ENCODE measurements at places on chromosomes 3 and 15.

DNA sequence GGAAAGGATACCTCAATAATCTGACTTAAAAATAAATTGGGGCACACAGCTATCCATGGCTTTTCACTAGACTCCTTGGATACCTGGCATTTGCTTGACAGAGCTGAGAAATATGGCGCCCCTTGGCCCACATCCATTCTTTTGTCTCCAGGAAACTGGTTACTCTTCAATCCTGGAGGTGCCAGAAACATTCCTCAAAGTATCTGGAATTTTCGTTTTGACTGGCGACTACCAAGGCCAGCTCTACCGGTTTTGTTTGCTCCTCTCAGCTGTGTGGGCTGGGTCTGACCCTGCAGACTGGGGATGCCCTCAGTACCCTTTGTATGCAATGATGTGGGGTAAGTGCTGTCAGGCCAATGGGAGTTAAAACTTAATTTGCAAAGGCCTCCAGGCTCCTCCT lies 27.0 kb downstream of the KATNBL1 start:
- DNase-seq: no peak

GRCh38 chr3:76436894-76437293 lies 603.0 kb upstream of the ROBO2 start:
- DNase-seq: no peak

GRCh38 chr15:80823995-80824394 lies 44.8 kb downstream of the CEMIP start:
- no peak for DNase-seq

- DNase-seq: no peak
Observed at GRCh38 chr15:63947228-63947627, 99.1 kb downstream of the DAPK2 start.

DNA sequence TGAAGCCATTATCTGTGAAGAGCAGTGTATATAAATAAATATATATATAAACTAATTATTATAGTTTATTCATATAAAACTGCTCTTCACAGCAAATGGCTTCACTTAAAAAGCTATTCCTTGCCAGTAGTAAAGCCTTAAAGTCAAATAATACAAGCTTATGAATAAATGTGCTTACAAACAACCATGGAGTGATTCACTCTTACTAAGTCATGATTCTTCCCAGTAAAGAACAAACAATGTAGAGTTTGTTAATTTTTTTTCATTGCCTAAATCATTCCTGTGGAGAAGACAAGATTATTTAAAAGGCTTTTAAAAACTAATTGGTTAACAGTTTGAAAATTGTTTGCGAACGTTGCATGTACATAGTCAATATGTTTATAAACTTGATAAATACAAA lies 140.7 kb downstream of the PLCH1 start:
- no peak for DNase-seq

- no peak for DNase-seq
Observed at GRCh38 chr3:52704611-52705437, 767 bp downstream of the GLT8D1 start.

GRCh38 chr3:148922467-148922866 lies 57.4 kb downstream of the CPA3 start:
- DNase-seq: no peak

DNA sequence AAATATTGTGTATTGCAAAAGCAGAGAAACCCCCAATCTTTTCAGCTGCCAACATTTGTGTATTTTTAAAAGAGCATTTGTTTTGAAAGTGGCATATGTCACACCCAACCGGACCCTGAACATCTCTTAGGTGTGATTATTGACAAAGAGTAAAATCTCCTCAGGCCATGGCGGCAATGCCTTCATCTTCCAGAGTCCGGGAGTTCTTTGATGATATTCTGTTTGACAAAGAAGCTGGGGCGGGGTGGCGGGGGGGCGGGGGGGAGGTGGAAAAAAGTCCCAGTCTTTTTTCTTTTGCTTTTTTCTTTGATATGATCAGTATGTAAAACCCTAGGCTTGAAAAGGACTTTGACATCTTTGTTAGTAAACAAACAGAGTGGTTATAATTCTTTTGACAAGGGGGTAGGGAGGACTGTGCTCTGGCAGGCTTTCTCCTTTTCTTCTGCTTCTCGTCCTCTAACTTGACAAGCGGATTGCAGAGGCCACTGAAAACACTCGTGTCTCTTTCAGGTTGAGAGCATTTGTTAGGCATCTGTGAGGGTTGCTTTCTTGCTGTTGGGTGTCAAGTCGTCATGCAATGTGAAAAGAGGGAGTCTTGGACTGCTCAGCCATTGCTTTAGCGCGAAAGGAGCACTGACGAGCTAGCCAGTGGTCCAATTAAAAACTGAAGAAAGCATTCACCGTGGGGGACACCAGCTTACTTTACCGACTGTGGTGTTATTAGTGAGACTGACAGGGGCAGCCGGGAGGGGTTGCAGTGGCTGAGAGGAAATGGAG lies 243.2 kb downstream of the NSUN3 start:
- no peak for DNase-seq

GRCh38 chr3:61682671-61683548 lies 121.5 kb downstream of the PTPRG start:
- DNase-seq: no peak

DNA sequence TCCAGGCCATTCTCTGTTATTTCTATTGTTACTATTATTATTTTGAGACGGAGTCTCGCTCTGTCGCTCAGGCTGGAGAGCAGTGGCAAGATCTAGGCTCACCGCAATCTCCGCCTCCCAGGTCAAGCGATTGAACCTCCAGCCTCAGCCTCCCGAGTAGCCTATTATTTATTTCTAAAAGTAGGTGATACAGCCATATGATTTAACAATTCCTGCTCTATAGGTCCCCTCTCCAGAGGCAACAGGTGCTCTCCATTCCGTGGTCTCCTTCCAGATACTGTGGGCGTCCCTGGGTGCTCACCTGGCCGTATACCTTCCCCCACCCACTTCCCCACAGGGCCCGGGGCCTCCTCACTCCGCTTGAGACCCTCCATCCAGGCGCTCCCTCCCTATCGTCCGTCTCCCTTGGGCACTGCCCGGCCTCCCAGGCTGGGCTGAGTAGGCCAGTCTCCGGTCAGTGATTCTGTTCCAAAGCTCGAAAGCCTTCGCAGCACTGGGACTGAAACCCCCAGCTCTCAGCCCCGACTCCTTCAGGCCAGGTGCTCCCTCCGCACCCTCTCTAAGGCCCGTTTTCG lies 708 bp upstream of the PTPN23 start:
- no peak for DNase-seq

DNA sequence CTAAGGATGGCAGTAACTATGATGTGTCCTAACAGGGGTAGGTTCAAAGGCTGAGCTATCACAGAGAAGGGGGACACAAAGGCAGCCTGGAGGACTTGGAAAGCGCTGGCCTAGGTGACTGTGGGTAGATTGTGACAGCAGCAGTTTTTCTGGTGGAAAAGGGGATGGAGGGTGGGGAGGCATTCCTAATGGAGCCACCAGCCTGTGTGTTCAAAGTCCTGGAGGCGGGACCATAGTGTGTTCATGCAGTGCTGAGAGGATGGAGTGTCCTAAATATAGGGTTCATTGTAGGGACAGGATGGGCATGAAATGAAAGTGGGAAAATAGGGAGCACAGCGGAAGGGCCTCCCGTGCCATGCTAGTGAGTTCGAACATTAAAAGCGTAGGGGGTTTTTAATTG lies 51.5 kb upstream of the POLR2M start:
- DNase-seq: no peak

DNA sequence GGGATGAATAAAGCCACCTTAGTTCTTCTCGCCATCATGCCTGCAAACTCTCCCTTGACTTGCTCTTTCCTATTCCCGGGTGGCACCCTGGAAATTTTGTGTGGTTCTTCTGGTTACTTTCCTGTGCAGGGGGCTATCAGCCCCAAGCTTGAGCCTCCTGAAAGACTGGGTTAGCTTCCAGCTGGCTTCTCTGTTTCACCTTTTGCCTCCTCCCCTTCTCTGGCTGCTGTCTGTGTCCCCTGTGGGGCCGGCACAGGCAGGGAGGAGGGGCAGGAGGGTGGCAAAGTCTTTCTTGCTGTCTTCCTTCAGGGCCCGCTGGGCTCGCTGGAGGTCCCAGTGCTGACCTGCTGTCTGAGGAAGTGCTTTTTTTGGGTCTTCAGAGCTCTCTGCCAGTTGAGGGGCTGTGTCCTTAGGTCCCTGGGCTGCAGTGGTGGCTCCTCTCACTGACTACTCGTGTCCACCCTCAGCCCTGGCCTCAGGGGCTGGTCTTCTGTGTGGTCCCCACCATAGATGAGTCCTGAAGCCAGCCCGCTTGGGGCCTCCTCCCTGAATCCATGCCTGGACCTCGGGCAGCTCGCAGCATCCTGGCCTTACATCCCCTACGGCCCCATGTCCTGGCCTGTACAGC lies 196.5 kb downstream of the KLF13 start:
- no peak for DNase-seq

DNA sequence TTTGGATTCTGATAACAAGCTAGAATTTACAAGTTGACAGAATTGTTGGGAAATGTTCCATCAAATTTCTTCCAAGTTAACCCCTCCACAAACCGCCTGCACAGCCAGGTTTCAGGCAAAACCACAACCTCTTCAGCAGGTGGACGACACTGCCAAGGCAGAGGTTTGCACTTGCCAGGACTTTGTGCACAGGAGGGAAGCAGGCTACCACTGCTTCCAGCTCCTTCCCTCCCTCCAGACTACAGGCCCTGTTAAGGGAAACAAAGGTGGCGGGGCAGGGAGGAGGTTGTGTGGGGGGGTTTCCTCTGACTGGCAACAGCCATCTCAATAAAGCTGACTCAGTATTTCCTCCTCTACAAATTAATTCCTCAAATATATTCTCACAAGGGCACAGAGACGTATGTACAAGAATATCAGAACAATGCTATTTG lies 42.2 kb downstream of the TBC1D2B start:
- no peak for DNase-seq

DNA sequence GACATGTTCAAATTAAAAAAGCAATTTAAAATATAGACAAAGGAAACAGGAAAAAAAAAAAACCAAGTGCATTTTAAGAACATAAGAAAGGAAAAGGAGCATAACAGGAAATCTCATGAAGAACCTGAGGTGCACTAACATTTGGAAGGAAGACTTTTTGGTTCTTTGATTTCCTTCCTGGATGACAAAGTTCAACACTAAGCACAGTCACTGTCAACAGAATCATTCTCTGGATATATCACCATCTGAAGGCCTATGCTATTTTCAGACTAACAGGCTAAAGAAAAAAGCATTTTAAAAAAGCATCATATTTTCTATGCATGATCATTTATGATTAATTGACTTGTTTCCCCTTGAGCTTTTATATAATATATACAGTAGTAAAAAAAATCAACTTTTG lies 349.6 kb downstream of the PLCL2 start:
- DNase-seq: no peak

DNA sequence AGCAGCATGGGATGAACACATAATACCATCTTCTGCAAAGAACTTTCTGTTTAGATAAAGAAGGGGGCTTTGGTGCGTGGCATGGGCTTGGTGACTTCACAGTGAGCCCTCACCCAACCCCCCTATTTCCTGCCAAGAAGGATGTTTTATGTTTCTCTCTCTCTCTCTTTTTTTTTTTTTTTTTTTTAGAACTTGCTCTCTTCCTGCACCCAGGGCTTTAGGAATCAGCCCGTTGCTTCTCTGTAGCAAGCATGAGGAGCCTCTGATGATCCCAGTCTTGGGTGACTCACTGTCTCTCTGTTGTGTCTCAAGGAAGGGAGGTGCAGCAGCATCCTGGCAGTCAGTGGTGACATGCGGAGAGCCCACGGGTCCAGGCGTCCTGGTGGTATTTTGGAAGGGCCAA lies 49.1 kb downstream of the CCK start:
- DNase-seq: no peak

GRCh38 chr3:136790786-136791185 lies 28.1 kb upstream of the SLC35G2 start:
- no peak for DNase-seq

GRCh38 chr3:138180375-138181029 lies 5.8 kb upstream of the DBR1 start:
- DNase-seq: no peak

GRCh38 chr3:49878686-49879085 lies 9.0 kb upstream of the CAMKV start:
- DNase-seq: no peak

DNA sequence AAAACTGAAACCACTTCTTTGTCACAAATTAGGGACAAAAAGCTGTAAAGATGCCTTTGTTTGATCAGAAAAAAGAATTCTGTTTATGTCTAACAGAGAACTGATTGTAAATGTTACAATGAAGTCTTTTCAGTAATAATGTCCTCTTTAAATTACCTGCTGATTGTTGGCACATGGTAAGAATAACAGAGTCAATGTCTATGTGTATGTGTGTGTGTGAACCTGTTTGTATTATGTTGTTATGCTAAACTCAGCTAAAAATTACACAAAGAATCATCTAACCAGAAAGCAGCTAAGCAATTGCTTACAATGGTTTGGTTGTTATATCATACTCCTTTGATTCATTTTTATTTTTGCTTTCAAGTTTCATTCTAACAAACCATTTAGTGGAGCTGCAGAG lies 159.1 kb upstream of the PDZRN3 start:
- no peak for DNase-seq

- no peak for DNase-seq
Observed at GRCh38 chr3:171834461-171834801, 8.7 kb upstream of the TMEM212 start.

DNA sequence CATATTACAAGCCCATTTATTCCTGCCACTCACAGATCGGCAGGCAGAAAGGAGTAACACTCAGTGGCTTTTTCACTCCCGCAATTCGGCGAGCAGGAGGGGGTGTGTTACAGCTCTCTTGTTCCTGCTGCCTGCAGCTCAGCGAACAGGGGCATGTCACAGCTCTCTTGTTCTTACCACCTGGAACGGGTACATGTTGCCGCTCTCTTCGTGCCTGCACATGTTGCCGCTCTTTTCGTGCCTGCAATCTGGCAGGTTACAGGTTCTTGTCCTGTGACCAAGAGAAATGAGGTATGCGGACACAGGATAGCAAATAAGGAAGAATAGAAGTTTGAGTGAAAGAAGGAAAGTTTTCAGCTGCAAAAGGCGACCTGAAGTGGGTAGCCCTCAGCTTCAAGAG lies 761.4 kb downstream of the NAALADL2 start:
- no peak for DNase-seq

DNA sequence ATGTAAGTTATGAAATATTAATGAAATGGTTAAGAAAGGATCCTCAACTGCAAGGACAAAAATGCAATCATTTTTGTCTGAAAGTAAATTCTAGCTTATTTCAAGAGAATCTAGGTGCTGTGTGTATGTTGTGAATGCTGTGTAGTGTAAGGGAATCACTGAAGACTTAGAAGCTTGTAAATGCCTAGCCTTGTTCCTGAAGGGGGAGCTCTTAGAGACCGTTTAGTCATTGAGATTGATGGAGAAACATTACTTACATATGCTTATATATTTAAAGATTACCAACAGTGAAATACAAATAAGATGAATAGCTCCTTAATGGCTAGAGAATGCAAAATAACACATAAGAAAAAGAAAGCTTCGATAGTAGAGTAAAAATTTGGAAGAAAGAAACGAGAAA lies 67.9 kb downstream of the CNTN4 start:
- no peak for DNase-seq

DNA sequence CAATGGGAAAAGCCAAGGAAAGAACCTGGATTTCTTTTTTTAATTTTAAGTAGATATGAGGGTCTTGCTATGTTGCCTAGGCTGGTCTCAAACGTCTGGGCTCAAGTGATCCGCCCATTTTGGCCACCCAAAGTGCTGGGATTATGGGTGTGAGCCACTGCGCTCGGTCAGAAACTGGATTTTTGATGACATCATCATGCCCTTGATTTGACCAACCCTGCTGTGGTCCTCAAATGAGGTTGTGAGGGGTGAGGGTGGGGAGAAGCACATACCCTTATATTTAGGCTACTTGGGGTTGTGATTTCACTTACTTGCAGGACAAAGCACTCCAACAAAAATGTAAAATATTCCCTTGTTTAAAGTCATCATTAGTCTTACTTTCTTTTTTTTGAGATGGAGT lies 70.4 kb downstream of the C3orf38 start:
- DNase-seq: no peak

- DNase-seq: no peak
Observed at GRCh38 chr3:31561891-31562290, 29.2 kb downstream of the STT3B start.
